Activated B cell treated with CpG ODN at 0.5 μM for 24 hours (primary cell): ENCODE measurements at places on chromosomes 12 and 14. TPM values are rescaled to one million over a fixed set of nuclear protein-coding genes. Genes with fewer than 3 reads are reported as not detected.

Gene RFX4
- not detected in 2 replicates for total RNA-seq

Gene HSPA2
- 3.8 and 5.4 TPM in 2 replicates for total RNA-seq

Gene KRT79
- total RNA-seq, result not detected in 2 replicates

Gene SELPLG
- 1.8 and 2.0 TPM in 2 replicates for total RNA-seq

Gene WDR89
- total RNA-seq, result 21.9 and 24.4 TPM in 2 replicates

Gene FAM222A
- total RNA-seq, result 0.73 and 1.6 TPM in 2 replicates

Gene MON2
- 51.6 and 69.9 TPM in 2 replicates for total RNA-seq

Gene ESRRB
- total RNA-seq, result 0.11 and 0.15 TPM in 2 replicates

Gene TUNAR
- total RNA-seq, result 0.40 and 0.61 TPM in 2 replicates

Gene TEAD4
- total RNA-seq, result 0.27 TPM in 1 of 2 replicates, not detected in the other

Gene PARPBP
- total RNA-seq, result 4.6 and 5.0 TPM in 2 replicates

Gene NDRG2
- 2.1 and 3.9 TPM in 2 replicates for total RNA-seq

Gene C1QL4
- not detected in 2 replicates for total RNA-seq

Gene KRT71
- total RNA-seq, result not detected in 2 replicates

Gene TMEM117
- 3.5 and 4.8 TPM in 2 replicates for total RNA-seq

Gene DLGAP5
- 0.66 and 0.73 TPM in 2 replicates for total RNA-seq

Gene CEBPE
- total RNA-seq, result 0.17 and 0.20 TPM in 2 replicates

Gene SERPINA4
- not detected in 2 replicates for total RNA-seq

Gene KRT1
- not detected in 2 replicates for total RNA-seq

Gene SCN8A
- 0.86 and 2.1 TPM in 2 replicates for total RNA-seq

Gene VIPAS39
- total RNA-seq, result 15.1 and 15.3 TPM in 2 replicates

Gene MANSC1
- 0.86 and 1.5 TPM in 2 replicates for total RNA-seq

Gene WASHC4
- 105 and 128 TPM in 2 replicates for total RNA-seq

Gene RD3L
- total RNA-seq, result not detected in 2 replicates

Gene DUSP6
- total RNA-seq, result 1.6 and 1.8 TPM in 2 replicates

Gene PRH2
- not detected in 2 replicates for total RNA-seq

Gene TMCC3
- 24.2 and 28.0 TPM in 2 replicates for total RNA-seq

Gene CSRP2
- 1.2 and 1.6 TPM in 2 replicates for total RNA-seq

Gene CDH24
- total RNA-seq, result 0.73 and 1.3 TPM in 2 replicates

Gene ACVR1B
- total RNA-seq, result 7.8 and 10.0 TPM in 2 replicates

Gene TMEM121
- 0.95 and 1.6 TPM in 2 replicates for total RNA-seq
